WTC11 (cell line): ENCODE measurements at places on chromosomes 11 and 22. TPM values are rescaled to one million over a fixed set of nuclear protein-coding genes. Genes with fewer than 3 reads are reported as not detected.

DNA sequence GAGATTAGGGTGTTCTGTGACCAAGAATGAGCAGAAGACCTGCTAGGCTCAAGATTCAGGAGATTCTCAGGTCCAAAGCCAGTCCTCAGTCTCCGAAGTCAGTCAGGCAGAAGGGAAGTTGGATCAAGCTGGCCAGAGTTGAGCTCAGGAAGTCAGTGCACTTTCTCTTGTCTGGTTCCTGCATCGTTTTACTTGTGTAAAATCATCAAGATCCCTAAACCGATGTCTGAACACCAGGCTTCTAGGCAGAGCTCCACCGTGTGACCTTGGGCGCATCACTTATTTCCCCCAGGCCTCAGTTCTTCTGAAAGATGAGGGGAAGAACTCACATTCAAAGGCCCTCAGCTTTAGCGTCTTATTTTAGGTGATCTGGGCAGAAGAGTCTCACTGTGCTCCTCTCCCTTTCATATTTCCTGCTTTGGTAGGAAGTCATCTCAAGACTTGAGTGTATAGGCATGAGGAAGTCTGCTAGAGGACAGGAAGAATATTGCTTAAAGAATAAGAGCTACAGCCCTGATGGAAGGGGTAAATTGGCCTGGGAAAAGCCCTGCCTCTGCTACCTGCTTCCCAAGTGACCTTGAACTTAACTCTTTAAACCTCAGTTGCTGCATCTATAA, 20.2 kb downstream of the NF2 start:
- no peak for DNase-seq

DNA sequence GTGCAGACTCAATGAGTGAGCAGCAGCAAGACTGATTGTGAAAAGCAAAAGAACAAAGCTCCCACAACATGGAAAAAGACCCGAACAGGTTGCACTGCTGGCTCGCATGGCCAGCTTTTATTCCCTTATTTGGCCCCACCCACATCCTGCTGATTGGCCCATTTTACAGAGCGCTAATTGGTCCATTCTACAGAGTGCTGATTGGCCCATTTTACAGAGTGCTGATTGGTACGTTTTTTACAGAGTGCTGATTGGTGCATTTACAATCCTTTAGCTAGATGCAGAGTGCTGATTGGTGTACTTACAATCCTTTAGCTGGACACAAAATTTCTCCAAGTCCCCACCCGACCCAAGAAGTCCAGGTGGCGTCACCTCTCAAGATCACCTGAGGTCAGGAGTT, 15.3 kb upstream of the SLC25A1 start:
- no peak for DNase-seq

DNA sequence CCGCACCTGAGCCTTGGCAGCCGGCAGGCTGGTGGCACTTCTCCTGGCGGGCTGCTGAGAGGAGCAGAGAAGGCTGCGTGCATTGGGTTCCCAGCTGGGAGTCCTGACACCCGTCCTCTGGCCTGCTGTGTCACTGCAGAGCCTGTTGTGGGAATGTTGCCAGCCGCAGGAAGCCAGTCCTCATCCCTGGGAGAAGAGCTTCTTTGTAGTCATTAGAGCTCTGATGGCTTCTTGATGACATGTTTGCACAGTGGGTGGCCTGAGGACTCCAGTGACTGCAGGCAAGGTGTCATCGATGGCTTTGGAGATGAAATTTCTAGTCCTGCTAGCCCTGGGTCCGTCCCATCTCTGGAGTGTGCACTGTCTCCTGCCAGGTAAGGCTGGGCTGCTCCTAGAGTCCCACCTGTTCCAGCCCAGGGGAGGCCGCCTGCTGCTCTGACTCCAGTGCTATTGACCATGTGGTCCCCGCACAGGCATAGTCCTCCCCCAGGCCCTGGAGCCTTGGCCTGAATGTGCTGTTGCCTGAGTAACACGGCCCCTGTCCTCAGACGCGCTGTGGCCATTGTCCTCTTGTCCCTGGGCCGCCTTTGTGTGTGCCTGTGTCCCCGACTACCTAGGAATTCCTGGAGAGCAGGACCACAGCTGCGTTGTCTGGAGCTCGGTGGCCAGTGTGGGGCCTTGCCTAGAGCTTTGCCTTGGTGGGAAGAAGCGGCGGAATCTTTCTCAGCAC, 129.2 kb downstream of the CACNA1I start:
- DNase-seq = no peak

DNA sequence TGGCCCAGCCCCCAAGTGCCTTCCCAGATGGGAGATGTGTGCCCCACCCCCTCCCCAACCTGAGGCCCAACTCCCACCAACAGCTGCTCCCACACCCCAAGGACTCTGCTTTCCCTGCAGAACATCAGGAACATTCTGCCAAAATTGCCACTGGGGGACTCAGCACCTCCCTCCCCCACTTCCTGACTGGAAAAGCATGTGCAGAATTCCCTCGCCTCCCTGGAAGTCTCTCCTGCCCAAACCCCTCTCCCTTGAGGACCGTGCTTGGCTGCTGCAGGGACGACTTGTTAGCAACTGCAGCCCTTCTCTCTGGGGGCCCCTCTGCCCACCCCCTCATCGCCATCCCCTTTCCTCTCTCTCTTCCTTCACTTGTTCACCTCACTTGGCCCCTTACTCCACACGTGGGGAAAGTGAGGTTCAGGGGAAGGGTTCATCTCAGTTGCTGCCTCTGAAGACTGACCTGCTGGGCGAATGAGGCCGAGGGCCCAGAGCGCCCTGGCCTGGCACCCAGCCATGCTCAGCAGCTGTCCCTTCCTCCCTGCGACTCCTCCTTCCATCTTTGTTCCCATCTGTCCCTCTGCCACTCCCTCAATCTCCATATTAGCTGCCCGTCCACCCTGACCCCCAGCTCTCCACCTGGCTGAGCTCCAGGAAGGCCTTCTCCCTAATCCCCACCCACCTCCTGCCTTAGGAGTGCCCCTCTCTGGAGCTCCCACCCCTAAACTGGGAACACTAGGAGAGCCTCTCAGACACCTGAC, 105.1 kb downstream of the CHST1 start:
- DNase-seq = no peak

Gene DDX25
- total RNA-seq = 17.5 to 20.5 TPM (median 20.4 TPM) in 3 replicates

Gene GDPD4
- not detected in 3 replicates for total RNA-seq

Gene RBMXL2
- not detected in 3 replicates for total RNA-seq

Gene RTN4R
- total RNA-seq = 23.0 to 27.0 TPM (median 25.0 TPM) in 3 replicates
